A549 treated with AZD2906 at 1 μM for 4 hours (cell line): ENCODE measurements at places on chromosomes 13 and 19. TPM values are rescaled to one million over a fixed set of nuclear protein-coding genes. Genes with fewer than 3 reads are reported as not detected.

The HAUS5 gene
- total RNA-seq, result 11.1 to 17.3 TPM (median 14.6 TPM) in 5 replicates

The ZNF546 gene
- total RNA-seq, result 2.0 to 2.3 TPM (median 2.2 TPM) in 5 replicates

The SBK3 gene
- total RNA-seq, result 1.9 to 2.2 TPM (median 2.1 TPM) in 5 replicates

The TINCR gene
- 2.2 to 3.5 TPM (median 2.6 TPM) in 5 replicates for total RNA-seq

The KLK3 gene
- not detected in 5 replicates for total RNA-seq

The ZNF491 gene
- not detected in 5 replicates for total RNA-seq

The CACNG6 gene
- 10.3 to 12.7 TPM (median 11.0 TPM) in 5 replicates for total RNA-seq

The ZNF528 gene
- total RNA-seq, result 0.24 to 0.27 TPM in 2 of 5 replicates, not detected in the others

The RPL18A gene
- total RNA-seq, result 1,831 to 2,390 TPM (median 2,250 TPM) in 5 replicates

The OSCAR gene
- total RNA-seq, result 0.18 to 0.42 TPM (median 0.33 TPM) in 5 replicates
